RPMI7951 (cell line): ENCODE measurements at places on chromosomes 16 and 17. TPM values are rescaled to one million over a fixed set of nuclear protein-coding genes. Genes with fewer than 3 reads are reported as not detected.

C1QTNF8 gene
- not detected in 2 replicates for total RNA-seq

C16orf89 gene
- not detected in 2 replicates for total RNA-seq

ATP6V0C gene
- 30.0 and 31.5 TPM in 2 replicates for total RNA-seq

LLGL1 gene
- total RNA-seq, result 12.1 and 20.0 TPM in 2 replicates

NOMO2 gene
- 71.0 and 80.0 TPM in 2 replicates for total RNA-seq

ATP2A3 gene
- 0.59 and 0.96 TPM in 2 replicates for total RNA-seq

ASPHD1 gene
- total RNA-seq, result 2.6 and 4.8 TPM in 2 replicates

KATNB1 gene
- total RNA-seq, result 17.7 and 19.8 TPM in 2 replicates

CACNG1 gene
- total RNA-seq, result not detected in 2 replicates

TERB1 gene
- total RNA-seq, result not detected in 2 replicates

DLX4 gene
- total RNA-seq, result not detected in 2 replicates

SLC9A5 gene
- total RNA-seq, result 0.98 and 1.1 TPM in 2 replicates

GDPD1 gene
- 0.72 and 1.2 TPM in 2 replicates for total RNA-seq

LRRC46 gene
- 0.10 TPM in 1 of 2 replicates, not detected in the other for total RNA-seq

CACNA1G gene
- under 0.01 and 0.12 TPM in 2 replicates for total RNA-seq

HOXB9 gene
- total RNA-seq, result 2.3 and 4.1 TPM in 2 replicates

CCL7 gene
- 0.68 TPM in 1 of 2 replicates, not detected in the other for total RNA-seq

MYH3 gene
- total RNA-seq, result 0.12 and 3.8 TPM in 2 replicates

DYNLL2 gene
- total RNA-seq, result 7.6 and 8.0 TPM in 2 replicates
